ENCODE measurements at places on chromosomes 16 and 17. TPM values are rescaled to one million over a fixed set of nuclear protein-coding genes. Genes with fewer than 3 reads are reported as not detected.

Gene TBC1D26
- not detected for total RNA-seq

Gene ADAT1
- 41.7 TPM for total RNA-seq

Gene MPV17L
- 1.3 TPM for total RNA-seq

Gene TBC1D3B
- 0.81 TPM for total RNA-seq

Gene SDR42E2
- total RNA-seq: not detected

Gene ACSM2B
- total RNA-seq: not detected

Gene C16orf86
- 1.2 TPM for total RNA-seq

Gene ACSM3
- 0.67 TPM for total RNA-seq

Gene AURKB
- 78.7 TPM for total RNA-seq

Gene MPO
- not detected for total RNA-seq

Gene GPR179
- total RNA-seq: not detected

Gene FSCN2
- not detected for total RNA-seq

Gene HOXB13
- not detected for total RNA-seq

Gene CHD3
- 89.8 TPM for total RNA-seq

Gene RAB11FIP4
- total RNA-seq: 9.0 TPM

Gene SBK1
- total RNA-seq: 0.14 TPM

Gene CCDC47
- total RNA-seq: 77.0 TPM

Gene MPP2
- 0.71 TPM for total RNA-seq

Gene SLC6A2
- not detected for total RNA-seq

Gene ABAT
- total RNA-seq: 6.0 TPM

Gene NFE2L1
- total RNA-seq: 106 TPM

Gene CYB561
- total RNA-seq: 20.0 TPM

Gene SLC5A2
- total RNA-seq: 0.04 TPM

Gene USP6
- under 0.01 TPM for total RNA-seq

All from foreskin keratinocyte (primary cell).